Left renal cortex interstitium (tissue), 4 donors: ENCODE measurements at places on chromosomes 5 and 9. TPM values are rescaled to one million over a fixed set of nuclear protein-coding genes. Genes with fewer than 3 reads are reported as not detected.

DNA sequence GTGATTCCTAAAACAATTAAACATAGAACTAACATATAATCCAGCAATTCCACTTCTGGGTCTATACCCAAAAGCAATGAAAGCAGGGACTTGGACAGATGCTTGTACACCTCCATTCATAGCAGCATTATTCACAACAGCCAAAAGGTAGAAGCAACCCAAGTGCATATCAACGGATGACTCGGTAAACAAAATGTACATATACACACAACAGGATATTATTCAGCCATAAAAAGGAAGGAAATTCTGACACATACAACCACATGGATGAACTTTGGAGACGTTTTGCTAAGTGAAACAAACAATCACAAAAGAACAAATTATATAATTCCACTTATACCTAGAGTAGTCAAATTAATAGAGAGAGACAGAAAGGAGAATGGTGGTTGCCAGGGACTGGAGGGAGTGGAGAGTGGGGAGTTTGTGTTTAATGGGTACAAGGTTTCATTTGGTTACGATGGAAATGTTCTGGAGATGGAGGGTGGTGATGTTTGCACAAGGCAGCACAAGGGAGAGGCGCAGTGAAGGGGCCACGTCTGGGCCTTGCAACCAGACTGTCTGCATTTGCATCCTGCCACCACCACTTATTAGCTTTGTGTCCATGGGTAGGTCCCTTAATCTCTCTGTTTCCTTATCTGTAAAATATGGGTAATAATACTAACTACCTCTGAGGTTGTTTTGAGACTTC is 36.3 kb upstream of the RLN1 start:
- DNase-seq: no peak

GRCh38 chr9:81724242-81724889 is 35.0 kb upstream of the TLE1 start:
- peak; percentile 84 for DNase-seq

The DENND1A gene
- 22.3 TPM for polyA plus RNA-seq

- DNase-seq: no peak
Measured at GRCh38 chr5:116419258-116419657, 155.4 kb downstream of the SEMA6A start.

- no peak for DNase-seq
Measured at GRCh38 chr9:79254900-79255650, 316.7 kb upstream of the TLE4 start.

DNA sequence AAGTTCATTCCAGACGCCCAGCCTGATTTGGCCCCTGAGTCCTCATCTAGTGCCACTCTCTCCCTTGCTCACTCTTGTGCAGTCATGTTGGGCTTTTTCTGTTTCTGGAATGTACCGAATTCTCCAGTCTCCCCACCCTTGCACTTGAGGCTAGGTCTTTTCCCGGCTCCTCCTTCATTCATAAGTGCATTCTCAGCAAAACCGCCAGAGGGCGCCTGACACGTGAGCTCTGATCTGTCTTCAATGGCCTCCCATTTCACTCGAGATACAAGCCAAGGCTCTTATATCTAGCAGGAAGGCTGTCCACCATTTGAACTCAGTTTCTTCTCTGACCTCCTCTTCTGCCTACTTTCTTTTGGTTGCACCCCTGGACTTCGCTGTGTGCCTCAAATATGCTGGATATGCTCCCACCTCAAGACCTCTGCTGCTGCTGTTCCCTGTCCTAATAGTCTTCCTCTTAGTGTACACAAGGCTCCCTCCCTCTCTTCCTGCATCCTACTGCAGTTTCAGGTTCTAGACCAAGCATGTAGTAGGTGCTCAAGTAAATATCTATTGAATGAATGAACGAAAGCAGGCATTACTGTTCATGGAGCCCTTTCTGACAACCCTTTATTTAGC is 568.1 kb upstream of the WWC1 start:
- DNase-seq: peak; percentile 53

The ARHGEF37 gene
- polyA plus RNA-seq: 6.2 TPM

The SLC1A1 gene
- polyA plus RNA-seq: 22.7 TPM

- no peak for DNase-seq
Measured at GRCh38 chr5:10485142-10485795, 43.6 kb downstream of the ROPN1L start.

The CTSV gene
- 26.3 TPM for polyA plus RNA-seq

The INSL4 gene
- not detected for polyA plus RNA-seq

- no peak for DNase-seq
Measured at GRCh38 chr9:69483886-69484422, 158.9 kb downstream of the ENTREP1 start.

- no peak for DNase-seq
Measured at GRCh38 chr5:74116984-74117383, 491.0 kb downstream of the ARHGEF28 start.

GRCh38 chr5:142421228-142421617 is 96.4 kb upstream of the SPRY4 start:
- DNase-seq: no peak

DNA sequence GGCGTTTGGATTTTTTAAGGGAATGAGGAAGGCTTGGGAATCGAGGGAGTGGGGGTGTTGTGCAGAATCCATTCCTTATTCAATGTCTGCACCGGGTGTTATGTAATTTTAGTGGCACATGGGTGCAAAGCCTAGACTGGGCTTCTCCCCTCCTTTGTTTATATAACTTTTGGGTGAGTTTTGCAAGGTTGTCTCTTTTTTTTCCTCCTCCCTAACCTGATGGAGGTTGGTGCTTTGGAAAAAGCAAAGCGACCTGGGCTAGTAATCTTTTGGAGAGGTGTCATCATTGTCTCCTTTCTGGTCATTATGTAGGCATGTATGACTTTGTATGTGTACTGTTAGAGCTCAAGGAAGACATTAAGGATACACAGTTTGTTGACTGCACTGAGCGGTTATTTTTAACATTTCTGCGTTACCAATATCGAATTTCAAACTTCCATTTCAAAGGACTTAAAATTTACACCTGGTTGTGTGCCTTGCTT is 3.1 kb downstream of the SMARCA2 start:
- DNase-seq: no peak

The PPP6C gene
- polyA plus RNA-seq: 56.3 TPM

DNA sequence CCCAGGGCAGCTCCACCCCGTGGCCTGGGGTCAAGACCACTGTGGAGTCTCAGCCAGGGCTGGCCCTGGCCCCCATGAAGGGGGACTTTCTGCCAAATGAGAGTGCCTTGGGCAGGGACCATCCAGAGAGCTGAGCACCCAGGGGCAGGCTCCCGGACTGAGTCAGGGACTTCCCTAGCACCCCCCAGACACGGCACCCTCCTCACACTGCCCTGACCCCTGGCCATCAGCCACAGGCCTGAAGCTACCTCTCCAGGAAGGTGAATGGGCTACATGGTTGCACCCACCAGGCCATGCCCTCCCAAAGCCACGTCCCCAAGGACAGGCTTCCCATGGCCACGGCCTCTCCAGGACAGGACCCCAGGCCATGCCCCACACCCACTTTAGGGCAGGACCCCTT is 9.5 kb downstream of the CCDC187 start:
- no peak for DNase-seq

The SLC6A3 gene
- polyA plus RNA-seq: 0.88 TPM

The DNAJB5 gene
- polyA plus RNA-seq: 12.8 TPM

The FOXD4L6 gene
- not detected for polyA plus RNA-seq

GRCh38 chr5:103102234-103102633 is 17.7 kb downstream of the GIN1 start:
- no peak for DNase-seq

DNA sequence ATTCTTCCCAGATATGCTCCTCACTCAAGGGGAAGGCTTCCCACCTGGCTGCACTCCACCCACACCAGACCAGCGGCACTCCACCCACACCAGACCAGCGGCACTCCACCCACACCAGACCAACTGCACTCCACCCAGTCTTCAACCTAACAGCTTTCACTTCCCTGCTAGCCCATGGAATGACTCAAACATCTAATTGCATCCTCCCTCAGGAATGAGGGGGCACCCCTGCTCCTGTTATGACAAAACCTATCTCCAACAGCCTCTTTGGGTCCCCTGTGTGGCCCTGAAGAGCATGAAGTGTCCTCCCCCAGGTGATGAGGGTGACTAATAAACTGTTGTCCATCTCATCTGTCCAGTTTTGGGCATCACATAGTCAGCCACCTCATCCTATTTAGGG is 556.6 kb upstream of the TUSC1 start:
- DNase-seq: no peak

- DNase-seq: no peak
Measured at GRCh38 chr5:156394642-156395305, 67.8 kb downstream of the SGCD start.

The SLC6A19 gene
- polyA plus RNA-seq: 76.4 TPM

GRCh38 chr9:79131824-79132377 is 439.9 kb upstream of the TLE4 start:
- no peak for DNase-seq

DNA sequence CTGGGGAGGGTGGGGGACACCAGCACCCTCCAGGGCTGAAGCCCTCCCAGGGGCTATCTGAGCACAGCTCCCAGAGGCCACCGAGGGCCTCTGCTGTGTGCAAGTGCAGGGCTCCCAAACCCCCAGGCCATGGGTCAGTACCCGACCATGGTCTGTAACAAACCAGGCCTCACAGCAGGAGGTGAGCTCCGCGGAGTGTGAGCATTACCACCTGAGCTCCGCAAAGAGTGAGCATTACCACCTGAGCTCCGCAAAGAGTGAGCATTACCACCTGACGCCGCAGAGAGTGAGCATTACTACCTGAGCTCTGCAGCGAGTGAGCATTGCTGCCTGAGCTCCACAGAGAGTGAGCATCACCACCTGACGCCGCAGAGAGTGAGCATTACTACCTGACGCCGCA is 152.9 kb upstream of the IRX2 start:
- DNase-seq: no peak

- no peak for DNase-seq
Measured at GRCh38 chr5:2165203-2165602, 282.5 kb upstream of the IRX4 start.

DNA sequence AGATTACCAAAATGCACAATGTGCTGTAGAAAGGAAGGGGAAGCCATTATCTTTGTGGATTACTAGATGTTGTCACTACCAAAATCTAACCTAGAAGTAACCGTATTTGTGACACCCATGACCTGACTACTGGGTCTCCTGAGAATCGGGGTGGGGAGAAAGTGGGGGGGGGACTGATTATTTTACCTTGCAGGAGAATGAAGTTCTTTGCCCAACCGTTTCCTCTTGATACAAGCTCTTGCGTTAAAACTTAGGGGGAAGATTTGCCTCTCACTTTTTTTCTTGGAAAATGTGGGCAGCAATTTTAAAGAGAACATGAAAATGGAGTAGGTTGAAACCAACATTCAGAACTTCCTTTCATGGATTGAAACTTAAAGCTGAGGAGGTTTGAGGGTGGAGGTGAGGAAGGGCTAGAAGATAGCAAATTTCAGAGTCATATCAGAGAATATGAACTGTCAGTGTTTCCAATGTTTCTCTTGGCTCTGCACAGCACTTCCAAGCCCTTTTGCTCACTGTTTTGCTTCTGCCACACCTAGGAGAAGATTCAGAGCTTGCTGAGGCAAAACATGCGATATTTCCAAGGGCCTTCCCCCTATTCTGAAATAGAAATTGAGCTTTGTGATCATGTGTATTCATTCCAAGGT is 280.8 kb downstream of the AOPEP start:
- no peak for DNase-seq

The SUSD3 gene
- polyA plus RNA-seq: 8.5 TPM

The GDA gene
- polyA plus RNA-seq: 0.51 TPM

DNA sequence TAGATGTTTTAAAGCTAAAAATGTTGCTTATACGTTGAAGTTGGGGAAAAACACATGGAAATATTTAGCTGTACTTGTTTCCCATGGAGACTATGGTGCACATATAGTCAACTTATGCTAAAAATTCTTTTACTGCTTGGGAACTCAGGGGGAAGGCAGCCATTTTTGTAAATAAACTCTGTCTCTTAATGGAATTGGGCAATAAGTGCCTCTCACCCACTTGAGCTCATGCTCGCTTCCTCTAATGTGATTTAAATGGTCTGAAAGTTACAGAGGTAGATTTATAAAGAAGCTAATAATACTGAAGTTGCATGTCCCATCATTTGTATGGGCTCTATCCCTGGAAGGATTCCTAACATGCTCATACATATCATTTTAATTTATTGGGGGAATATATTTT is 523.8 kb downstream of the RASEF start:
- DNase-seq: no peak

DNA sequence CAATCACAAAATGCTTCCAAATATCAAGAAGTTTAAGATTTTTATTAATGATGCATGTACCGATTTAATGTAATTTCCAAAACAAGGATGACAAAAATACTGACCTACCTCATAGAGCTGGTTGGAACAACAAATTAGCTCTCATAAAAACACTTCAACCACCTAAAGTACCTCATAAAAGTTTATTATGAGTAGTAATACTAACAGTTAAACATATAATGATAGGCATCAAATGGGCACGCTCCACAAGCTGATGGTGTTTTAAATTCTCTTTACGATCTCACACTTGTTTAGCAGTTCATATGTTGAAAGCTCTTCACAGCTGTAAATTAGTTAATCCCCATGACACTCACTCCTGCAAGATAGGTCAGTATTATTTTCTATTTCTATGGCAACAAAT is 150.0 kb upstream of the KIF2A start:
- no peak for DNase-seq

DNA sequence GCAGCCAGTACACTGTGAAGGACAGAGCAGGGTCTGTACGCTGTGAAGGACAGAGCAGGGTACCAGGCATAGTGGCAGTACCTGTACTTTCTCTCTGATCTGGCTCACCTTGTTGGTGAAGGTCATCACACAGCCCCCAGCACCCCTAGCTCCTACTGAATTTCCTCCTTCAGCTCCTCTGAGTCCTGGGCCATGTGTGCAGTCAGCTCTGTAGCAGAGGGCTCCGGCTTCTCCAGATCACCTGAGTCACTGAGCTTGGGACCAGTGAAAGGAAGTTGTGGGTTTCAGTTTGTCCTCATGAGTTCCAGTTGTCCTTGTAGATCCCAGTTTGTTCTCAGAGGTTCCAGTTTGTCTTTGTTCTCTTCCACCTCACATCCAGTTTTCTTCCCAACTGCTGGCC is 5.5 kb downstream of the NUDT2 start:
- DNase-seq: no peak

- no peak for DNase-seq
Measured at GRCh38 chr9:68802525-68803015, 97.5 kb downstream of the PIP5K1B start.

The IL7R gene
- 0.52 TPM for polyA plus RNA-seq

GRCh38 chr5:38582975-38583319 is 26.5 kb upstream of the LIFR start:
- DNase-seq: no peak

The FOXD4L5 gene
- 0.25 TPM for polyA plus RNA-seq

DNA sequence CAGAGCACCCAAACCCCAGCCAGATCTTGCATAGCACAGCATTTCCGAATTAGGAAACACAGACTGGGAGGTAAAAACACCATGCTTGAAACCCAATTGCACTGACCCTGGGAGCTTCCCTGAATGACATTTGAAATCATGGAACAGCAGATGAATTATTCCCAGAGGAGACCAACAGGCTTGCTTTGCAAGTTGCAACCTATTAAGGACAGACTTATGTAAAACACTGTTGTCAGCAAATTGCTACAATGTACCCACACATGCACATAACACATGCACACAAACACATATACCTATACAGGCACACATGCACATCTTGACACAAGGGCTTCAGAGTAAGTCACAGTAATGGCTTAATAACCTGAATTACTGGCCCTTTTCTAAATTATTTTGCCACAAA is 984.8 kb downstream of the DNAH5 start:
- no peak for DNase-seq

The DBH gene
- 1.6 TPM for polyA plus RNA-seq

The MARCOL gene
- not detected for polyA plus RNA-seq

The ROR2 gene
- polyA plus RNA-seq: 21.4 TPM

The GRXCR2 gene
- polyA plus RNA-seq: not detected

GRCh38 chr9:86301686-86302085 is 19.3 kb upstream of the ISCA1 start:
- DNase-seq: no peak
